ENCODE measurements at places on chromosomes 11 and 22. TPM values are rescaled to one million over a fixed set of nuclear protein-coding genes. Genes with fewer than 3 reads are reported as not detected.

Gene FADS3
- 127 TPM for total RNA-seq

Gene FGF19
- not detected for total RNA-seq

Gene GSTT2B
- total RNA-seq, result 13.8 TPM

Gene ZP1
- 0.36 TPM for total RNA-seq

Gene ZBTB16
- total RNA-seq, result not detected

Gene GANAB
- 242 TPM for total RNA-seq

Gene LMO2
- total RNA-seq, result 2.1 TPM

Gene PDGFB
- total RNA-seq, result not detected

Gene IL17REL
- not detected for total RNA-seq

Gene HEPN1
- total RNA-seq, result not detected

Gene EIF3M
- total RNA-seq, result 350 TPM

- DNase-seq, result no peak
Measured at GRCh38 chr11:90908074-90908473, 685.2 kb upstream of the CHORDC1 start.

DNA sequence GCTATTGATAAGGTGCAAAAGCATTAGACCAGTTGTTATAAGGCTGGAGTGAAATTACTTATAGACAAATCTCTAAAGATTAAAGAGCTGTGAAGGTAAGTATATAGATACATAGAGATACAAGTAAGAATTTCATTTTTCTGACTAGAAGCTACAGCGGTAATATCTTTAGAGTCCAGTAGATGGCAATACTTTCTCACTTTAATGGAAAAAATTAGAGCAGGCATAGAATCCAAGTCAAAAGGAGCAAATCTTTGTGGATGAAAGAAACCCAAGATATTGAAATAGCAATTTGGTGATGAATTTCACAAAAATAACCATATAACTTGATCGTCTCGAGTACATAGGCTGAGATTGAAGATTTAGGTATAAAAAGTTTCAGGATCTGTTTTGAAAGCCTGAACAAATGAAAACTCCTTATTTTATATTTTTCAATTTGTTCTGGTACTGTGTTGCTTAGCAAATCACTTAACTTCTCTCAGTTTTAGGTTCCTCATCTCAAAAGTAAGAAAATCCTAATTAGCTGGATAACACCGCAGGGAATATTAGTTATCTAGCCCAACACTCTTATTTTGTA, 81.9 kb downstream of the UVRAG start:
- peak; percentile 73 for DNase-seq

- DNase-seq, result peak; percentile 80
Measured at GRCh38 chr22:45164270-45165088, 754 bp downstream of the NUP50 start.

- DNase-seq, result no peak
Measured at GRCh38 chr22:34475886-34476285, 555.6 kb upstream of the LARGE1 start.

DNA sequence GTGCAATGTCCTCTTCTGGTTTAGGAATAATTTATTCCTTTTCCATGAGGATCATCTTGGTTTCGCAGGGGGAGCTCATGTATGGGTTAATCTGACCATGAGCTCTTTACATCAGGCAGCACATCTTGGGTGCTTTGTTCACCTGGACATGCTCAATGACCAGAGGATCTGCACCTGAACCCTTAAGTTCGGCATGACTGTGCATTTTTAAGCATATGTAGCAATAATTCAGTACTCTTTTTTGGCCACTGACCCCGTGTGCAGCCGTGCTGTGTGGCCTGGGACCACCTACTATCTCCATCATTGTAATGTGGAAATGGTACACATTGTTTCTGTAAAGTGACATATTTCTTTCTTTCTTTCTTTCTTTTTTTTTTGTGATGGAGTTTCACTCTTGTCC, 62.9 kb downstream of the DEPDC5 start:
- DNase-seq, result no peak

GRCh38 chr11:96238563-96239135, 104.3 kb downstream of the MAML2 start:
- DNase-seq, result no peak

DNA sequence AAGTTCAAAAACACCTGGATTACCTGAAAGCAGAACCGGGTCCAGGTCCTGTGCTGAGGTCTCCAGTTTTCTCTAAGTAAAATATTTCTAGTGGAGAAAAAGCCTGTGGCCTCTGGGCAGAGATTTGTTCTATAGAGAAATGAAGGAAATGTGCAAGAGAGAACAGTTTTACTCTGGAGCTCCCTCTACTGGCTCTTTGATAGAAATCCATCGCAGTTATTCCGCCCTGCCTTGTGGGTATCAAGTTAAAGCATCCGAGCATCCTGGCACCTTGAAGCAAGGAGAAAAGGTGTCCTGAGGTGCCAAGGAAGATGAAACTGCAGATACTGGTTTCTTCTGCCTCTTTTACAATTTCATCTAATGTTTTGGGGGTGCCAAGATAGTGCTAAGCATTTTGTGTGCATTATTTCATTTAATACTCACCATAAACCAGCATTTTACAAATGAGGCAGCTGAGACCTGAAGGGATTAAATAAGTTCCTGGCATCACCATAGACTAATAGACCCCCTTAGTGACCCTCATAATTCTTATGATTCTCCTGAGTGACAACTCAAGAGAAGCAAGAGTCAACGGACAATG, 113.1 kb upstream of the HSD17B12 start:
- DNase-seq, result peak; percentile 92

GRCh38 chr22:32013200-32013599, 29.9 kb upstream of the SLC5A1 start:
- no peak for DNase-seq

GRCh38 chr11:125933030-125933813, 12.6 kb upstream of the VSIG10L2 start:
- DNase-seq, result no peak

DNA sequence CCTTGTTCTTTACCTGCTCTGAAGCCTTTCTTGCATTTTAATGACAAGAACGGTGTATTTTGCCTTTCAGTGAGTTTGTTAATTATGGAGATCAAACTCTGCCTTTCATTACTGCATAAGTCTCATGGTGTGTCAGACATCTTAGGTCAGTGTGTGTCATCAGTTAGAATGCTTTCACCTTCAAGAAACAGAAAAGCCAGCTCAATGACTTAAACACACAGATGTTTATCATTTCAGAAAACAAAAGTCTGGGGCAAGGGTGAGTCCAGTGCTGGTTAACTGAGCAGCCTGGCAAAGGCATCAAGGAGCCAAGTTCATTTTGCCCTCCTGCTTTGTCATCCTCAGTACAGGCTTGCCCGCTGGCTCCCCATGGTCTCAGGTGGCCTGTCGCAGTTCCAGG, 54.5 kb downstream of the PACS1 start:
- no peak for DNase-seq

DNA sequence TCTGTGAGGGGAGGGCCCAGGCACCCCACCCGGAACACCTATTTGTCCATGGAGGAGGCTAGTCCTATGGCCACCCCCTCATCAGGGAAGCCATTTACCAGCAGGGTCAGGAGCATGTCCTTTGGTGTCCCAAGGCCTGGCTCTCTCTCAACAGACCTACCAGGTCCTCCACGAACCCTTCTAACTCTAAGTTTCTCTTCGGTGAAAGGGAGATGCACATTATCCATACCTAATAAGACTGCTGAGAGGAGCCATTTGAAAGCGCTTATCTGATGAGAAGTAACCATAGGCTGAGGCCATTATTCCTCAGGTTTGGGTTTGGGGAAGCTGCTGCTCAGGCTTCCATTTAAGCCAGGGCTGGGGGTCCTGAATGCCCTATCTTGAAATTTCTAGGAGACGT, 9.2 kb upstream of the TOP3B start:
- no peak for DNase-seq

- no peak for DNase-seq
Measured at GRCh38 chr11:2408671-2409070, 8.1 kb downstream of the TSSC4 start.

DNA sequence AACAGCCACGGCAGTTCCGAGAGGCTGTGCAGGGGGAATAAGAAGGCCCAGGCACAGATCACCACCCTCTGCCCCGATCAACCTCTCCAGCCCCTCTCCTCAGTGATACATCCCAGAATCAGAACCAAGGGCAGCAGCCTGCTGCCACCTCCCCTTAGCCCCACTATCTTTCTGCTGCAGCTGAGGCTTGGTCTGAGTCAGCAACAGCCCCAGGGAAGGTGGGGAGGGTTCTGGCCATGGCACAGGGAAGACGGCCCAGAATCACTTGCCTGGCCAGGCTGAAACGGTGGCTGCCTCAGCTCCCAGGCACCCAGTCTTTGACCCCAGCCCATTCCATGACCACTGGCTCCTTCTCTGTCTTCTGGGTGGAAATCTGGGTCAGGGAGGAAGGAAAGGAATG, 2.3 kb downstream of the CHID1 start:
- DNase-seq, result peak; percentile 87

GRCh38 chr11:64888729-64889511, 10.5 kb upstream of the EHD1 start:
- no peak for DNase-seq
